ENCODE measurements at places on chromosomes 7 and 10.

DNA sequence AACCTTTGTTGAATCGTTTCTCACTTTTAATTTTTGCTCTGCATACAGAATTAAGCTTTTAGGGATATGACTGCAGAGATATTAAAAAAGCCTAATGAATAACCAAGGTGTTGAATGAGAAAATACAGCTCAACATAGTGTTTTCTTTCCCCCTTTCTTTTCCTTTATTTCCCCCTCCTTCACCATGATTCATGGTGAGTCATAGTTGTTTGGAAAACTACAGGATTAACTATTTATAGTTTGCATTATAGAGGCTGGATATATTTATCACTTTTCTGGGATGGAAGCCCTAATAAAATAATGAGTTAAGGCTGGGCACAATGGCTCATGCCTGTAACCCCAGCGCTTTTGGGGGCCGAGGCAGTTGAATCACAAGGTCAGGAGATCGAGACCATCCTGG is 115.0 kb downstream of the DNAJB9 start:
- no peak for DNase-seq

- DNase-seq: peak; percentile 46
Measured at GRCh38 chr7:40057292-40057691, 77.1 kb downstream of the MPLKIP start.

- no peak for DNase-seq
Measured at GRCh38 chr7:30525429-30525828, 20.8 kb upstream of the GGCT start.

DNA sequence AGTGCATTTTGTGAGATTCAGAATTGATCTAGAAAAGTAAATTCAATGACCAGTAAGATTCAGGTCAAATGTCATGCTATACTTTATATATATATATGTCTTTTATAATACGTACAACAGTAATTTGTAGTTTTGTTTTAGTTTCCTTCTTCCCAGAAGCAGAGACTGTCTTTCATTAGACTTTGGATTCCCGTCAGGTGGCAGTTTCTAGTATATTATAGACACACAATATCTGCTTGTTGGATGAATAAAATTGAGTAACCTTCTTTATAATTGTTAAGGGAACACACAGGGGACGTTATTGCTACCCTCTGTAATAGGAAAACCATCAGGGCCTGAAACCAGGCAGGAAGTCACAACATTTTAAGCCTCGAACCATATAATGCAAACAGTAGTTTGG is 5.3 kb upstream of the LAMB1 start:
- no peak for DNase-seq

GRCh38 chr7:37916017-37916672 is 472 bp downstream of the SFRP4 start:
- no peak for DNase-seq

DNA sequence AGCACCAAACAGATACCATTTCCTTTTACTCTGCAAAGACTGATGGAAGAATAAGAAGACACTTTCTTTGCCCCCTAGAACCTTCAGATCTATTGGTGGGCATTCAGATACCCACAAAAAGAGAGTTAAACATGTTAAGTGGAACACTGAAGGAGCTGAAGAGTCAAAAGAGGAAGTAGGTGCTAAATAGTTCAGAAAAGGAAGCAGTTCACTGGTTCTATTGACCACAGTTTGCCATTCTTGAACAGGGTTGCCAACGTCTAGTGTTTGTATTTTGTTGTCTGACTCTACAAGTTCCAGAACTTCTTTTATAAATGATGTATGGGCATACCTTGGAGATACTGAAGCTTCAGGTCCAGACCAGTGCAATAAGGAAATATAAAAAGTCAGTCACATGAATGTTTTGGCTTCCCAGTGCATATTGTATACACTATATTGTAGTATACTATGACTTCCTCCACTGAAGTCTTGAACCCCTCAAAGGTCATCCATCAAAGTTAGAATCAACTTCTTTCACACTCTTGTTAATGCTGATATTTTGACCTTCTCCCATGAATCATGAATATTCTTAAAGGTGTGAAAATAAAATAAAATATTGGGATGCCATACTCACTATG is 47.5 kb upstream of the AGR3 start:
- no peak for DNase-seq
